ENCODE measurements at places on chromosomes 2 and 18. TPM values are rescaled to one million over a fixed set of nuclear protein-coding genes. Genes with fewer than 3 reads are reported as not detected.

GRCh38 chr2:66275984-66276383 is 158.9 kb upstream of the MEIS1 start:
- no peaks in the 10 kb centered on the region for H3K36me3 ChIP-seq
- no peaks in the 10 kb centered on the region for H3K27me3 ChIP-seq
- no peak overlapping the region for H3K4me3 ChIP-seq
- H3K4me1 ChIP-seq = no peaks in the 10 kb centered on the region
- H3K27ac ChIP-seq = no peak overlapping the region

- H3K4me3 ChIP-seq = no peak overlapping the region
- H3K27ac ChIP-seq = no peak overlapping the region
- H3K27me3 ChIP-seq = no peaks in the 10 kb centered on the region
- H3K4me1 ChIP-seq = peaks cover 6% of the 10 kb centered on the region
- DNase-seq = no peak
Measured at GRCh38 chr2:174984561-174984960, 20.6 kb downstream of the CHN1 start.

- no peak overlapping the region for H3K27ac ChIP-seq
- no peak overlapping the region for H3K4me3 ChIP-seq
- no peaks in the 10 kb centered on the region for H3K36me3 ChIP-seq
- no peak for DNase-seq
- H3K4me1 ChIP-seq = no peaks in the 10 kb centered on the region
- no peaks in the 10 kb centered on the region for H3K27me3 ChIP-seq
Measured at GRCh38 chr2:106614511-106615291, 127.5 kb downstream of the CD8B2 start.

DNA sequence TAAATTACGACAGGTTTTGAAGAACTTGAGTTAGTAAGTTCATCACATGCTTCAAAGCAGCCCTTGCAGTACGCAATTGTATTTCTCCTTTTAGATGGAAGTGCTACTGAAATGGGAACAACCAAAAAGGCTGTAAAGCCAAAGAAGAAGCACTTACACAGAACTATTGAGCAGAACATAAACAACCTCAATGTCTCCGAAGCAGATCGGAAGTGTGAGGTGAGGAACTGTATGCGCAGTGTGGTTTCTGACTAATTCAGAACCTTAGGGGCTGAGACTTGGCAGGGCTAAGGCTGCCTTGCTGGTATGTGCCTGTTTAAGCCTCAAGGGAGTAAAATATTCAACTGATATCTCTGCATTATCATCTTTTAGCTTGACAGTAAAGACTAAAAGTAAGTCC is 8.4 kb downstream of the NCAPH start:
- H3K4me3 ChIP-seq = no peak overlapping the region
- H3K27ac ChIP-seq = no peak overlapping the region
- DNase-seq = no peak
- H3K4me1 ChIP-seq = peaks cover 8% of the 10 kb centered on the region
- H3K36me3 ChIP-seq = peaks cover 6% of the 10 kb centered on the region

- no peak overlapping the region for H3K27ac ChIP-seq
- H3K27me3 ChIP-seq = no peaks in the 10 kb centered on the region
- peak; percentile 62 for DNase-seq
- no peaks in the 10 kb centered on the region for H3K36me3 ChIP-seq
- H3K4me3 ChIP-seq = no peak overlapping the region
Measured at GRCh38 chr2:158716121-158716791, 78.9 kb upstream of the DAPL1 start.

PAX8 gene
- 0.51 TPM for total RNA-seq

CYTIP gene
- total RNA-seq = not detected

All from fibroblast of lung (primary cell).